ENCODE measurements at places on chromosomes 4 and X.

GRCh38 chr4:71570492-71570891 lies 213.4 kb downstream of the GC start:
- peak; percentile 28 for DNase-seq

DNA sequence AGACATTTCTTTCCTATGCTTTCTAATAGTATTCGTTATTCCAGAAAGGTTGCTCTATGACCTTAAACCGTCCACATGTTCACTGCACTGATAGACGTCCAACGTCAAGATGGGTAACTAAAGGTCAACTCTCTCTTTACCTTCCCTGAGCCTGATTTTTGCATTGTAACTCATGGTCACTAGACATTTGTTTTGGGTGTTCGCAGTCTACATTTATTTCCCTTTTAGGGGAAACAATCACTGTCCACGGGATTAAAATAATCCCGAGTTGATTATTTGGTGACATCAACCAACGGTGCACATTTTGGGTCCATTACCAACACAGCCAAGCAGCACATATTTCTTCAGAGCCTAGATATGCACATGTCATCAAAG lies 540 bp upstream of the HADH start:
- no peak for DNase-seq

DNA sequence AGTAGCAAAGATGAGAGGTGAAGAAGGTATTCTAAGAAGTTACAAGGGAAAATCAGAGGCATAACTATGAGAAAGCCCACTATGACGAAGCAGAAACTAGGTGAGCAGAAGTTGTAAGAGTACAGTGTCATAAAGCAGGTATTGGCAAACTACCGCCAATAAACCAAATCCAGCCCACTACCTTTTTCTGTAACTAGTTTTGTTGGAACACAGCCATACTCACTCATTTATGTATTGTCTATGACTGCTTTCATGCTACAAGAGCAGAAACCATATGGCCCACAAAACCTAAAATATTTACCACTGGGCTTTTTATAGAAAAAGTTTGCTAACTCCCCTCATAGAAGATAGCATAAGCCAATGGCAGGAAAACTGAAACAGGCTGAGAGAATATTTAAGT lies 31.8 kb upstream of the ZCCHC13 start:
- DNase-seq, result no peak

DNA sequence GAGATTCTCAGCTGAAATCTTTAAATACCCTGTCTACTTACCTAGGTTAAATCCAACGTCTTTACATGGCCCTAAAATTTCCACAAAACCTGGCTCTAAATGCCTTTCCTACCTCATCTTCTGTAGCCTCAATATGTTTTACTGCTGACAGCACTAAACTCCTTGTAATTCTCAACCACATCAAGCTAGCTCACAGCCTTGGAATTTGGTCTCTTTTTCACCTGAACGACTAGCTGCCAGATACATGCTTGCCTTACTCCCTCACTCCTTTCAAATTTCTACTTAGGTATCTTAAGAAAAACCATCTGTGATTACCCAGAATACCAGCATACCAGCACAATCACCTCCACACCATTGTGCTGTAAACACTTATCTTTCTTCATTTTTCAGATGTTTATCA lies 635.6 kb upstream of the PCDH10 start:
- DNase-seq, result no peak

Measured in EH (cell line).